ENCODE measurements at places on chromosomes 3 and 15.

GRCh38 chr3:9809239-9809614, 835 bp upstream of the TTLL3 start:
- no peak for DNase-seq

- DNase-seq, result no peak
Observed at GRCh38 chr3:155963570-155963969, 93.1 kb downstream of the GMPS start.

GRCh38 chr15:77219841-77220240, 148.9 kb upstream of the TSPAN3 start:
- DNase-seq, result no peak

GRCh38 chr15:90208356-90208755, 7.2 kb downstream of the SEMA4B start:
- DNase-seq, result no peak

DNA sequence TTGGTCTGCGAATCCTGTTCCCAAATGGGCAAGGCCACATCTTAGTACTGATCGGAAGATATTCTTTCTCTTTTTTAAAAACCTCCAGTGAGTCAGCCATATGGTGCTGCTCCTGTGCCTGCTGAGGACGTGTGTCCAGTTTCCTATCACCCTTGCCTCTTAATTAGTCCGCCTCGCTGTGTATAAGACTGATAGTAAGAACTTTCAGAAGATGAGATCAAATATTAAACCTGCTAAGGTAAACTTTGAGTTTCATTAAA, 612 bp downstream of the UBA5 start:
- DNase-seq, result no peak

Measured in A673 (cell line).